ENCODE measurements at places on chromosomes 13 and 19.

- DNase-seq: peak; percentile 80
Observed at GRCh38 chr19:58228585-58229254, at the start of gene ZNF544. Gene ZNF544 (plus strand): TSS chr19:58228914. CDS start chr19:58244024, 15,110 bp downstream.

GRCh38 chr13:99844421-99844820 is 127.1 kb downstream of the ZIC5 start:
- no peak for DNase-seq

DNA sequence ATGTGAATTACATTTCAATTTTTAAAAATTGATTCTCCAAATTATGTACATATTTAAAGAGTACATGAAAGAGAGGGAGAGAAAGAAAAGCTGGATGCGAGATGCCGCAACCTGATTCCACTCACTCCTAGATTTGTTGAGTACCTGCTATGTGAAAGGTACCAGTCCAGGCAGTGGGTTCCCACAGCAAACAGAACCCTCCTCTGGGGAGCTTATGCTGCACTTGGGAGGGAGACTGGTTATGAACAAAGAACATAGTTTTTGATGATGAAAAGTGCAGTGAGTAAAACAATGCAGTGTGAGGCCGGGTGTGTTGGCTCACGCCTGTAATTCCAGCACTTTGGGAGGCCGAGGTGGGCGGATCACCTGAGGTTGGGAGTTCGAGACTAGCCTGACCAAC is 43.4 kb downstream of the ACTN4 start:
- no peak for DNase-seq

GRCh38 chr19:17837972-17838371 is 9.8 kb downstream of the JAK3 start:
- no peak for DNase-seq

- DNase-seq: no peak
Observed at GRCh38 chr19:21210037-21210621, 68.3 kb downstream of the ZNF431 start.
